ENCODE measurements at places on chromosomes 13 and 19.

DNA sequence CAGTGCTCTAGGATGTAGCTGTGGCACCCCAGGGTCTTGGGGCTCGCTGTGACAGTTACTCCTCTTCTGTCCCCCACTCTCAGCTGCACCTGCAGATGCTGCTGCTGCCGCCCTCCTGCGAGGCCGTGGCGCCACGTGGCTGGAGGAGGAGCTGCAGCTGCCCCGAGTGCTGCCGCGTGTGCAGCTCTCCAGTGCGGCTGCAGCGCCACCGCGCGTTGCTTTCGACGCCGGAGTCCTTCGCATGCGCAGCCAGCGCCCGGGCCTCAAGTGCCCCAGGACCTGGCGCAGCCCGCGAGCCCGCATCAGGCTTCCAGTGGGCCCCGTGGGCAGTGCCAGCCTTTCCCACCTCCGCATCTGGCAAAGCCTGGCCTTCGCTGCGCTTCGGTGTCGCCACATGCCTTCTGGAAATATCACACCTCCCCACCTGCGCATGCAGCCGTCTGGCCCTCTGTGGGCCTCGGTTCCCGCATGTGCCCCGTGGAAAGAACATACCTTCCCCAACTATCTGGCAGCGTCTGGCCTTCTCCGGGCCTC, 692 bp upstream of the ZNF580 start:
- DNase-seq = peak; percentile 77

DNA sequence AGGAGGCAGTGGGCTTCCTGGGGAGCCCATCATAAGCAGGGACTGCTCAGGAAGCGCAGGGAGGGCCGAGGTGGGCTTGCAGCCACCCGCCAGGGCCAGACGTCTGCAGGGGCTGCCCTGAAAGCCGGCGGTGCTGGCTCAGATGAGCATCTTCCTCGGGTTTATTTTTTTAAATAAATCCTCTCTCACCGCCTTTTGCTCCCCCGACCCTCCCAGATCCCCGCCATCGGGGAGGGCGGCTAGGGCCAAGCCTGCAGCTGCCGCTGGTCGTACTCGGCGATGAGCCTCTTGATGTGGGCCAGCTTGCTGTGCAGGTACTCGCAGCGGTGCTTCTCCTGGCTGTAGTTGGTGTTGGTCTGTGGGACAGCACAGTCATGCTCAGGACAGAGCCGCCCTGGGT, 6.6 kb upstream of the ISYNA1 start:
- DNase-seq = no peak

- DNase-seq = no peak
Observed at GRCh38 chr13:58850161-58850560, 1218.6 kb downstream of the PCDH17 start.

- no peak for DNase-seq
Observed at GRCh38 chr19:35348911-35349611, 1.4 kb downstream of the FFAR1 start.

GRCh38 chr13:113743366-113744195, 15.4 kb upstream of the TMEM255B start:
- no peak for DNase-seq

All from left lung (tissue), 14 donors.